ENCODE measurements at places on chromosomes 4 and X.

- DNase-seq, result no peak
Measured at GRCh38 chr4:95693594-95693993, 144.8 kb upstream of the UNC5C start.

GRCh38 chrX:148601034-148601433 is 100.6 kb downstream of the AFF2 start:
- no peak for DNase-seq

DNA sequence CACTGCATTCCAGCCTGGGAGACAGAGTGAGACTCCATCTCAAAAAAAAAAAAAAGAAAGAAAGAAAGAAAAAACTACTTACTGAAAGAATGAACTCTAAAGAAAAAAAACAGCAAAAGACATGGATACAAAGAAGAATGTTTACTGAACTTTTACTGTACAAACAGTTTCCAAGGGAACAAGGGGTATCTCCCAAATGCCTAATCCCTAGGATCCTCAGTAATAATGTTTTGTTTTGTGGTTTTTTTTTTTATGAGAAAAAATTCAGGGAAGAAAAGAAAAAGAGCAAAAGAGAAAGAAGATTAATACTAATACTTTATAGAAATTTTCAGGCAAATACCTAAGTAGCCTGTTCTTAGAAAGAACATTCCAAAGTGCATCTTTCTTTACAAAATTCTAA is 63.2 kb downstream of the ANTXR2 start:
- no peak for DNase-seq

DNA sequence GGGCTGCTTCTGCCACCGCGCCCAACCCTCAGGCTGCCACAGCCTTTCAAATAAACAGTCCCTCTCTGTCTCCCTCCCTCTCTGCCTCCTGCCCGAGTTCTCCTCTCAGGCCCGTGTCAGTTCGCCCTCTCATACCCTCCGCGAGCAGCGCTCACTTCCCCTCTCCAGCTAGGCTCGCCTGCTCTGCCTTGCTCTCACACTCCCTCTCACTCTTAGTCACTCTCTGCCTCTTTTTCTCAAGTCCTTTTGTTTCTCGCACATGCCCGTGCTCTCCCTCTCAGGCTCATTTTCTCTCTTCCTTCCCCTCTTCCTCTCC is 3.2 kb downstream of the EFNB1 start:
- no peak for DNase-seq

DNA sequence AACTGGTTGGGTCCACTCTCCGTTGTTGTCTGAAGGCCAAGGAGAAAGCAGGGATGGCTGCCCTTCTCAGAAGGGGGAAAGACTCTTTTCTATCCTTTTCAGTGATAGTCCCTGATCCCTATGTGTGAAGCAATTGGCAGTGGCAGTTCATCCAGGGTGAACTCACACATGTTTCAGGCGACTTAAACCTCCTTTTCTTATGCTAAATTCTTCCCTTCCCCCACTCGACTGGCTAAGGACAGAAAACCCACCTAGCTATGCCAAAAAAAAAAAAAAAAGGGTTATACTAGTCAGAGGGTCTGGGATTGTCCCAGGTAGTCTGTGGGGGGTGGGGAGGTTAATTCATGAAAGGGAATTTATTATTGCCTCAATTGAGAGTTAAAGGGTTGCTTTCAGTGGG is 12.2 kb upstream of the ZNF280C start:
- DNase-seq, result no peak

GRCh38 chr4:73684097-73684496 is 56.3 kb upstream of the CXCL8 start:
- no peak for DNase-seq

DNA sequence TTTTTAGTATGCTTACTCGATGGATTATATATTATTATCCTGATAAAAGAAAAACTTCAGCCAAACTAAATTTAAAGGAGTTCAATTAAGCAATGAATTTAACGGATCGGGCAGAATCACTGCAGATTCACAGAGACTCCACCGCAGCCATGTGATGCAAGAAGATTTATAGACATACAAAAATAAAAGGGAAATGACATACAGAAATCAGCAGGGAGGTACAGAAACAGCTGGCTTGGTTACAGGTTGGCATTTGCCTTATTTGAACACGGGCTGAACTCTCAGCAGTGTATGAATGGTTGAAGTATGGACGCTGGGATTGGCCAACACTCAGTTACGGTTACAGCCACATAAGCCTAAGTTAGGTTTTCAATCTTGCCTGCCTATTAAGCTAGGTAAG is 35.4 kb upstream of the DHRSX start:
- no peak for DNase-seq

DNA sequence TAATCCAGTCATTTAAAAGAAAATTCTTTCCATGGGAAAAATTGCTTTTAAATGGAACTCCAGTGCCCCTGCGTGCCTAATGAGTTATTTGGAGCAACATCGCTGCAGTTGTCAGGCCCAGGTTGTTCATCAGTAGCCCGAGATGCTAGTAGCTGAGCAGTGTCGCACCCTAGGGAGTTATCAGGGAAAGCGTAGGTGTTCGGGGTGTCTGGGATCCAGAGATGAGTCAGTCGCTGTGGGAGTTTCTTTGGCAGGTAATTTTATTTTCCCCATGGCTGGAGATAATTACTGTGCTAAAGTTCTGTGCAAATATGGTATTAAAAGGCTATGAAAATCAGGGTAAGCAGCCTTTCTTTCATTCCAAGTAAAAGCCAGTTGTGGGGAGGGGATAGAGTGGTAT is 49.4 kb downstream of the ANXA3 start:
- no peak for DNase-seq

GRCh38 chrX:39308126-39308525 is 506.9 kb downstream of the MID1IP1 start:
- DNase-seq, result no peak

DNA sequence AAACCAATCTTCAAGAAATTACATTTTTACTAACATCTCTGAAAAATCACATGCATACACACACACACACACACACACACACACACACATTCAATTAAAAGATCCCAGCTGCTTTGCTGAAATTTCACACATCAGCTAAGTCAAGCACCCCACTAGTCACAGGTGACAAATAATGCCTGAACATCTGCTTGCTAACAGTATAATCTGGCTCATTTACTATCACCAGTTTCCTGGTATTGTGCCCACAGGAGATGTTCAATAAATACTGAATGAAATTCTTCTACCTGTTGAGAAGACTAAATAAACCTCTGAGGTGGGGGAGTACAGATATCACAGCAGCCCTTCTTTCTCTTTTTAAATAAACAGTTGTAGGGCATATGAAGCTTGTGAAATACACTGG is 994.0 kb downstream of the ARAP2 start:
- DNase-seq, result no peak

DNA sequence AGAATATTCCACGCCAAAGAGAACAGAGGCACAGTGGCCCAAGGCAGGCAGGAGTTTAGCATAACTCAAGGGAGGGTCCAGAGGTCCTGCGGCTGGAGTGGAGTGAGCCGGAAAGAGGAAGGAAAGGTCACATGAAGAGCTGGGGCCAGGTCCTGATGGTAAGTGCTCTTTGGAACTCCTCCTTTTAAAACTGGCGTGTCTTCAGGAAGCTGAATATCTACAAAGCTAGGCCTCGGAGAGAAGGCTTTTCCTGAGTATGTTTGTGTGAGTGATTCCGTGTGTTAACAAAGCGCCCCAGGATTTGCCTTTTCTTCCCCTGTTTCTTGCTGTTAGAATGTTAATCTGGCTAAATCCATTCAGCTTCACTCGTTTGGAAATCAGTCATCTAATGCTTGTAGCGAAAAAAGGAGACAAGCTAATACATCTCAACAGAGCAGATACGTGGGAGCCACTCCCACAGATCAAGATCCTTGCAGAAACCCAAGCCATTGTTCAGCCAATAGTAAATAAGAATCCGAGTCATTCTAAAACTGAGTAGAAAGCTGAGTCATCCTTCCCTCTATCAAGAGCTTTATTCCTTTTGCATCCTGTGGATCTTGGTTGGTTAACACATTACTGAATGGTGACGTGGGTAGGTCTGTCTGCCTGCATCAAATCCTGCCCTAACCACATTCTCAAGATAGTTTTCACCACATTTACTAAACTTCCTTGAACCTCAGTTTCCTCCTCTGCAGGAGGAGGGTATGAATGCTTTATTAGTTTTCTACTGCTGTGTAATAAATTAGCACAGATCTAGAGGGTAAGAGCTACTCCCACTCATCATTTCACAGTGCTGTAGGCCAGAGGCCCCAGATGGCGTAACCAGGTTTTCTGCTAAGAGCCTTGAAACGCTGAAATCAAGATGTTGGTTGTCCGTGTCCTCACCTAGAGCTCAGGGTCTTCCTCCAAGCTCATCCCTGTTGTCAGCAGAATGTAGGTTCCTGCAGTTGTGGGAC is 43.2 kb upstream of the RBM47 start:
- no peak for DNase-seq

GRCh38 chr4:106522839-106523238 is 154.3 kb upstream of the GIMD1 start:
- DNase-seq, result no peak

- DNase-seq, result peak; percentile 4
Measured at GRCh38 chrX:119118780-119119395, 8.7 kb downstream of the KIAA1210 start.

DNA sequence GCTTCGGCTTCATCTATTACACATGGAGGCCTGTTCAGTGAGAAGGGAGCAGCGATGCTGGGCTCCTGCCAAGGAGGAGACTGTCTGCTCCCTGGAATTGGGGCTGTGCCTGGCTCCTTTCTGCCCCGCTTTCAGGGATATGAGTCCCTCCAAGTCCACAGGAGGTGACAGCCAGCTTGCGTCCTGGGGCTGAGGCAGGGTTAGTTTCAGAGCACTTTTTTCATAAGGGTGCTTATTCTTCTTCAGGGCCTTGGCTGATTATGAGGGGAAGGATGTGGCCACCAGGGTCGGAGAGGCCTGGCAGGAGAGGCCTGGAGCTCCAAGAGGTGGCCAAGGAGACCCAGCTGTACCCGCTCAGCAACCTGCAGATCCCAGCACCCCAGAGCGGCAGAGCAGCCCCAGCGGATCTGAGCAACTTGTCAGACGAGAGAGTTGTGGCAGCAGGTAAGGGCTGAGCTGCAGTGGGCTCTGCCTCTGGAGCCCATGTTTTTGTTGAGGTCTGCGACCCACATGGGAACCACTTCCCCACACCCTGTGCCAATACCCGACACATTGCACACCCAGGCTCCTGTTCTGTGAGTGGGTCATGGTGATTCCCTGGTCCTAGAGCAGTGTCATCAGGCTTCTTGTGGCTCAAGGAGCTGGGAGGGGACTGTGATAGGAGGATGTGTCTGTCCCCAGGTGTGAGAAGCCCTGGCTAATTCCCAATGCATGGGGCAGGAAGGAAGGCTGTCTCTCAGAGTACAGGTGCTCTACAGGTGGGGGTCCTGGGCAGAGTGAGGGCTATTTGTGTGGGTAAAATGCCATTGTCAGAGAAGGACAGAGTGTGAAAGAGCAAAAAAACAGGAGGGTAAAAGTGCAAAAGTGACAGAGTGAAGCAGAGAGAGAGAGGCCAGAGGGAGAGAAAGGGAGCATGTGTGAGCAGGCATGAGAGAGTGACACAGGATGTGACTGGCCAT is 47.4 kb downstream of the ZNF185 start:
- no peak for DNase-seq

- DNase-seq, result no peak
Measured at GRCh38 chrX:134631426-134632346, 26.6 kb downstream of the PLAC1 start.

DNA sequence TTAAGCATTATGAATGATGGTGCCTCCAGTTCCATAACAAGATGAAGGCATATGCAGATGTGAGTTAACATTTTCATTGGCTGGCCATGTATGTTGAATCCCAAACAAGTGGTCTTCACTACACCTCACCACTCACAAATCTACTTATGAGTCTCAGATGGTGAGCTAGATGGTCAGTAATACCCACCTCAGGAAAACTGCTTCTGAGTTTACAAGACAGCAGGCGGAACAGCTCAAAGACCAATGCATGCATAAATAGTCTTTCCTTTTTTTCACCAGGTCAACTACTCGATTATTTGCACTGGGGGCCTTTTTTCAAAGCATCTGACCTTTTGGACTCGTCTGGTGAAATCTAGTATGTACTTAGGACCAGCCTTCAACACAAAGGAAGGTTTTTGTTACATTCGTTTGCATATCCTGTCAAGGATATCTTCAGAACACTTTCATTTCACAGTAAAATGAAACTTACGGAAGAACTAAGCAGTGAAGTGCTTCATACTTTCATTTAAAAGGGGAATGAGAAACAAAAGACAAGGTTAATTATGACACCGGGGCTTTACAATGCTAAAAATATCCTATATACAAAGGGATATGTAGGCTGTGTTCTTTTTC is 23.1 kb upstream of the TLR7 start:
- no peak for DNase-seq

- DNase-seq, result no peak
Measured at GRCh38 chrX:40165861-40166260, 68.1 kb upstream of the BCOR start.

- no peak for DNase-seq
Measured at GRCh38 chr4:7139167-7139982, 53.0 kb upstream of the SORCS2 start.

DNA sequence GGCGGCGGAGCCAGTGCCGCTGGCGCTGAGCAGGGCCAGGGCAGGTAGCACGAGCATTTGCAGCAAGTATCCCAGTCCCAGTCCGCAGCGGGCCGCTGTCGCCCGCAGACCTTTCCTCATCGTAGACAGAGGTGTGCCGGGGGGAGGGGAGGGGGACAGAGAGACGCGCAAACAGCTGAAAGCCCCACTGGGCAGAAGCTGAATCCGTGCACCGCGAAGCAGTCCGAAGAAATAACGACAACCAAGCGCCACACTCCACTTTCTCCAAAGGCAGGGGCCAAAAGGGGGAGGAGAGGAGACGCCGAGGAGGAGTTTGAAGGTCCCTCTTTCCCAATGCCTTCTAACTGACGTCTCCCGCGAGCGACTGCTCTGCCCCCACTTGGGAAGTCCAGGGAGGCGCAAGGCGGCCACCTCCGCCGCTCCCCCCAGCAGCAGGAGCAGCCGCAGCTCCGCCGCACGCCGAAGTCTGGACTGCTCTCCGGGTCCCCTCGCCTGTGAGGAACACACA is at the start of gene UNC5C:
Gene UNC5C, minus strand, starts transcription at position 236 of the 508 bp plus-strand sequence.
- no peak for DNase-seq

GRCh38 chr4:168856312-168856711 is 153.7 kb downstream of the CBR4 start:
- no peak for DNase-seq

DNA sequence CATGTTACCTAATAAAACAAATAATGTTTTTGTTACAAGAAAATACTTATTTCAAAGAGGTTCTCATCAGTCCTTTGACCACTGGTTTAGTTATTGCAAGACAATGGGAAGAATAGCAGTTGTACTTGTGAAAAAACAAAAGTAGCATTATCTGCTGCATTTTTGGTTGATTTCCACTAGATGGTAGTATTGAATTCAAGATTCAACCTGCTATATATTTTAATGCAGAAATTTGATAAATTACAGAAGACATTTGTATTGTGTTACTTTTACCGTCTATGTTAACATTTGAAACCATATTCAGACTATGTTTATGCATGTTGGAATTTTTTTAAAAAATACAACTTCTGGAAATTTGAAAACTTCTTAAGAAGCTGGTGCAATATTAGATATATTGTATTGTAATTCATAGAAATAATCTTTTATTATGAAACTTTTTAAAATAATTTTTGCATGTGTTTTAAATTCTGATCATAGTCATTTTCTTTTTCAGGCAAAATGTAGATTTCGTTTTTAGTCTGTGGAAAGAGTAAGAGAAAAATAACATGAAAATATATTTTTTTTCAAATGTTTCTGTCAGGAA is 56.4 kb downstream of the SPCS3 start:
- DNase-seq, result no peak

Data from hematopoietic multipotent progenitor cell treated with erythropoietin and hydrocortisone succinate and interleukin-3 and kit ligand, for 15 days (in vitro differentiated cells).